ENCODE measurements at places on chromosomes 6 and 20.

DNA sequence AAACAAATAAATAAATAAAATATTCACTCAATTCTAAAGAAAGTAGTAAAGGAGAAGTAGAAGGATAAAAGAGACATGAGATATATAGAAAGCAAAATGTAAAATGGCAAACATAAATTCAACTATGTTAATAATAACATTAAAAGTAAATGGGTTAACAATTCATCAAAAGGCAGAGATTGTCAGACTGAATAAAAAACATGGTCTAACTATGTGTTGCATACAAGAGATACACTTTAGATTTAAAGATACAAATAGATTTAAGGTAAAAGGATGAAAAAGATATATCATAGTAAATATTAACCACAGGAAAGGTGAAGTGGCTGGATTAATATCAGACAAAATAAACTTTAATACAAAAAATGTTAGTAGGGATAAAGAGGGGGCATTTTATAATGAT is 35.8 kb upstream of the PDE10A start:
- no peak for DNase-seq

- no peak for DNase-seq
Observed at GRCh38 chr20:13862245-13862644, 77.4 kb downstream of the NDUFAF5 start.

- no peak for DNase-seq
Observed at GRCh38 chr20:62663145-62664018, 21.1 kb downstream of the SLCO4A1 start.

GRCh38 chr20:21808863-21809664 is 103.6 kb downstream of the PAX1 start:
- no peak for DNase-seq

GRCh38 chr6:117613920-117614560 is 11.7 kb upstream of the GOPC start:
- DNase-seq: no peak

DNA sequence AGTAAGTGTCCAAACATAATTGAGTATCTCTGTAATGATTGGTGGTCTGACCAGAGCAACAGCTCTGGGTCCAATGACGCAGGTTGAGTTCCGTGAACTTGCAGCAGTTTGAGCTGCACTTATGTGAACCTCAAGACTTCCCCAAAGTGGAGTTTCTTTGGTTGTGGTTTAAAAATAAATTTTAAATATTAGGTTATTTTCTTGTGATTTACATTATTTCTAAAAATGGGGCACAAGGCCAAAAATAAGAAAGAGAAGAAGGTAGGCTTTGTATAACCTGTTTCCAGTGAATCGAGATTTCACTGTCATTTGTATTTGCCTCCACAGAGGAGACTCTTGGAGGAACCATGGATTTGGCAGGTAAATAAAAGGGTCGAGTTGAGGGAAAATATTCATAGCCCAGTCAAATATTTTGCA is 166.4 kb upstream of the ZNF217 start:
- no peak for DNase-seq

DNA sequence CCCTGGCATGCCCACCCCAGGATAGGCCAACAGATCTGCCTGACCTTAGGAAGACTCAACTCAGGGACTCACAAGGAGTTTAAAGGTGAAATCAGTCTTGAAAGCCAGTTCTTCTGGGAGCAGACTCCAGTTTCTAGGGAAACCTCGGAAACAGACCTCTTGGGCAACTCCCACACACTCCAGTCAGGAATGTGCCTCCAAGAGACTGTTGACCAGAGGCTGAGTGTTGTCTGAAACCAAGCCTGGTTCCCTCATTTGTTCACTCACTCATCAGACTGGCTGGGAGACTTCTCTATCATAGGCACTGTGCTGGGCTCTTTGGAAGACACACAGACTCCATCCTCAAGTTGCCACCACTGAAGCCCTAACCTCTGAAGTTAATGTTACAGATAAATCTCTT is 1.8 kb downstream of the TREM1 start:
- DNase-seq: no peak

GRCh38 chr6:29071831-29072723 is 15.0 kb downstream of the OR2B3 start:
- no peak for DNase-seq

GRCh38 chr6:36920546-36920945 is 34.0 kb upstream of the PI16 start:
- no peak for DNase-seq

GRCh38 chr6:64034291-64034690 is 398.7 kb downstream of the PHF3 start:
- no peak for DNase-seq

DNA sequence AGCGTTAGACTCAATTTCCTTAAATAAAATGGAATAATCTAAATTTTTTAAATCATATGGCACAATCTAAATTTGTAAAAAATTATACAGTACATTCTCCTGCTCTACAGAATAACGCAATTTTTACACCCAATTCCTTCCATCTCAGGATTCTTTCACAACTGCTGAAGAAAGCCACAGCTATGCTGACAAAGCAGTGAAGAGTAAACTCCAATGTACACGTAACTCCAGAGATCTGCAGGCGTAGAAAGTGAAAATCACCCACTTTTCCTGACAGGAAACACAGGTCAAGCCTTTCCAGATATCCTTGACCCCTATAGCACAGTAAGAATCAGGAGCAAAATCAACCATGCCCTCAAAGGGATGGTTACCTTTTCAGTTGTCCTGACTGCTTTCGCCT is 27.4 kb downstream of the EPHA7 start:
- DNase-seq: no peak

GRCh38 chr6:55953335-55953734 is 77.9 kb upstream of the BMP5 start:
- DNase-seq: no peak

DNA sequence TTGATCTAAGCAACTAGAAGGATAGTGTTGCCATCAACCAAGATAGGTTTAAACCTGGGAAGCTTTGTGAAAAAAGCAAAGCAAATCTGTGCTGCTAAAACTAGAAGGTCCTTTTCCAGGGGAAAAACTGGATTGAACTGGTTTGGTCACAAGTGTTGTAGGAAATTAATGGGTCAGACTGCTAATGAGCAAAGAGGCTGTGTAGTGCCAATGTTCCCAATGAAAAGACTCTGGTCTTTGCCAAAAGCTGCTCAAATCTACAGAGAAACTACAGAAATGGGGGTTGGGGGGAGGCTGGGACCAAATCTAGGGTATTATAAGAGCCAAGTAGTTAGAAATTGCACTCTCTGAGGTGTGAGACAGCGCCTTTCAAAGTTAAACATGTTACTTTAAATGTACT is 85.0 kb downstream of the PLCG1 start:
- no peak for DNase-seq

GRCh38 chr6:81906709-81907204 is 154.3 kb upstream of the TENT5A start:
- no peak for DNase-seq

GRCh38 chr20:24873025-24873620 is 75.9 kb upstream of the CST7 start:
- DNase-seq: no peak

DNA sequence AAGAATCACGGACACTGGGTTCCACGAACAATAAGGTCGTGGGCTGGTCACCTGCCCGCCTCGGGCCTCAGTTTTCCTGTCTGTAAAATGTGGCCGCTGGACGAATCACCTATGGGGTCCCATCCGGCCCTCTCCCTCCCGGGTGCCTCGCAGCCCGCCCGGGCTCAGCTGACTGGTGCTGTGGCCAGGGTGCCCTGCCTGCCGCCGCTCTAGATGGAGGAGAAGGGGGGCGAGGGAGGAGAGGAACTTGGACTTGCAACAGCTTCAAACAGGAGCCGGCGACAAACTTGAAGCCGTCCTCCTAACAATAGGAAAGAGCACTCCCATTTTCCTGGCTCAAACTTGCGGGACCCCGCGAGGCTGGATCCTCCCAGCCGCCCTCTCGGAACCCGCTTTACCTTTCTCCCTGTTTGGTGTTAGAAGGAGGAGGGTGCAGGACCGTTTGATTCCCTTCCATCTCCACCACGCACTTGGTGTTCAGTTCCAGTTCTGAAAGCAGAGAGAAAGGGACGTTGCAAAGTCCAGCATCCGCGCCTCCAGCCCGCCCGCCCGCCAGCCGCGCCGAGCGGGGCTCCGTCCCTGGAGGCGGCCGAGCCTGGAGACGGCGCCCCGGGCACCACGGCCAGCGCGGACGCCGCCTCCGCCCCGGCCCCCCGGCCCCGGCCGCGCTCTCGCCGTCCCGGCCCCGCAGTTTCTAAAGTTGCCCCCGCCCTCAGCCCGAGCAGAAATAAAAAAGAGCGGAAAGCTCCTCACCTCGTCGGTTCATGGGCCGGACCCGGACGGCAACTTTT is 584 bp downstream of the KIF13A start:
- no peak for DNase-seq

DNA sequence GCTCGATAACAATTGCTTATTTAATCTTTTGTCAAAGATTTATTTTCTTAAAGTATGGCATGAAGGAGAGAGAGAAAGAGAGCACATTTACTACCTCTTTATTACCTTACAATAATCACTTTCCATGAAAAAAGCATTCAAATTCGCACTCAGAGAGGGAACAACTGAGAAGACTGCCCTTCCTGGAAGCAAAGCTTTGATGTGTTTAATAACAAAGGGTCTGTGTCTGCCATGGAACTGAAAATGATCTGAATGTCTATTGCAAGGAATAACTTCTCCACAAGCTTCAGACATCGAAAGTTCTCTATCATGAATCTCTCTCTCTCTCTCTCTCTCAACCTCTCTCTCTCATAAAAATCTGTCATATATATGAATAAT is 308.9 kb downstream of the HDGFL1 start:
- DNase-seq: no peak

DNA sequence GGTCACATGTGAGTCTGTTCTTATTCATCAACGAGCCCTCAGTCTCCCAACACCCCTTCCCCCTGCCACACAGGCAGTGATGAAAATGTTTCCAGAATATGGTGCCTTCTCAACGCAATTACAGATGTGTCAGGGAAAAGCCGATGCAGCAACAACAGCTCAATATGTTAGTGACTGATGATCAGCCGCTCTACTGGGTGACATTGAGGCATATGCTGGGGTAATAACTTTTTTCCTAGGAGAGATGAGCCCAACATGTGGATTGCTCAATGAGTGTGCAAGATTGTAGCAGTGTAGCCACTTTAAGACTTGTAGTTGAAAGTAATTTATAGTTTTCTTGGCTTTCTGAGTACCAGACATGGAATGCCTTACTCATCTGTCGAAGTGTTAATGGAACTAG is 49.4 kb downstream of the DTD1 start:
- no peak for DNase-seq

- peak; percentile 41 for DNase-seq
Observed at GRCh38 chr20:36579996-36580545, 6.7 kb downstream of the TGIF2 start.

GRCh38 chr6:62971976-62972658 is 239.2 kb upstream of the FKBP1C start:
- DNase-seq: no peak

DNA sequence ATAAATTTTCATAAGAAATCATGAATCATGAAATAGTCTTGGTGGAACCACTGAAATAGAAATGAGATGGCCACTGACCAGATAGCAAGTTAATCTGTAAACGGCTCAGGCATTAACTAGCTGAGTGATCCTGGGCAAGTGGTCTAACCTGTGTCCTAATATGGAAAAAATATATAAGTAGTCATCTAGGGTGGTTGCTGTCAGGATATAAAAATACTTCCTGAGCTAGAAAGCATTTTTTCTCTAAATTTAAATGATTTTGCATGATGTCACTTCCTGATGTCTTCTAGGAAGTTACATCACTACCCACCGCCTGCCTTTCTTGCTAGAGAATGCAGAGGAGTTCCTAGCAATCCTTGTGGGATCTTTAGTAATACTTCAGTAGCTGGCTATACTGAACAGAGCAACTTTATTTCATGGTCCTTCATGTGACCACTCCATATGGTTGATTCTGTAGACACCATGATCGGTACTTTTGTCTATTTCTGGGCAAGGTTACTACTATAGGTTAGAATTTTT is 228.1 kb upstream of the CEP162 start:
- DNase-seq: no peak

- DNase-seq: no peak
Observed at GRCh38 chr20:49706630-49707091, 7.0 kb downstream of the B4GALT5 start.

- DNase-seq: no peak
Observed at GRCh38 chr6:148559848-148560433, 186.9 kb upstream of the UST start.

DNA sequence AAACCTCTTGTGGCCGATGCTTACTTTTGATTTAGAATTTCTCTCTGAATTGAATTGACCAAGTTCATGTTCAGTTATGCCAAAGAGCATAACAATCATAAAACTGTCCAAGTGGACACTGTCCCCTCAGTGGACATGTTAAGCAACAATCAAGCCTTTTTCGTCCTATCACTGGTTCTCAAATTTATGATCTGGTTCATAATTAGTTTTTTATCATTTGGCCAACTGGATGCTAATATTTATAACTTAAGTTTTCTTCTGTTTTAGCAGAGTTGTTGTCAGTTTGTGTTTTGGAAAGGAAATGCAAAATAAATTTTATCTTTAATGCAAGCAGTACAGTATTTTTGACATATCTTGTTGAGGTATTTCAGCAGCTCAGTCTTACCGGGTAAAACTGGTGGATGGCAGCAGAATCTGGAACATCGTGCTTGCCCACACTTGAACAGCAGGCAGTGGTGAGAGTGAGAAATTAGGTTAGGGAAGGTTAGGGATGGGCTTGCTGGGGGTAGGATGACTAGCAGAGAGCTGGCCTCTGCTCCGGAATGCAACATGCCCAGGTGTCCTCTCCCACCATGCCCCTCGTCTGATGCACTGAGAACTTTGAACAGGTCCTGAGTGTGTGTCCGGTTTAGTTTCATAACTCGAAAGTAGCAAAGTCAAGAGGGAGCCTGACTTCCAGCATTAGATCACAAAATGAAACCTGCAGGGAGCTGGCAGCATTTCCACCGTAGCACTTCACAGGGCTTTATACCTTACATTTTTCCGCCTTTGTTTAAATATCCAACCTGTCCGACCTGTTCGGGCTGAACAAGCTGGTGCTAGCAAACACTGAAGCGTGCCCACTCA is 93.1 kb downstream of the RREB1 start:
- DNase-seq: no peak
